ENCODE measurements at places on chromosomes 3 and 15. TPM values are rescaled to one million over a fixed set of nuclear protein-coding genes. Genes with fewer than 3 reads are reported as not detected.

The MYO5C gene
- total RNA-seq, result 44.2 TPM

The SLC38A3 gene
- total RNA-seq, result not detected

The GOLGA8N gene
- 1.2 TPM for total RNA-seq

The WDR53 gene
- total RNA-seq, result 7.8 TPM

The MAP2K5 gene
- 6.8 TPM for total RNA-seq

The LRTM1 gene
- not detected for total RNA-seq

The BNIP2 gene
- 364 TPM for total RNA-seq

The SNX22 gene
- total RNA-seq, result 0.23 TPM

The GPR176 gene
- 14.0 TPM for total RNA-seq

The ANXA2 gene
- 3,547 TPM for total RNA-seq

The SLC12A1 gene
- under 0.01 TPM for total RNA-seq

The PRR23B gene
- total RNA-seq, result not detected

The KY gene
- not detected for total RNA-seq

The CADM2 gene
- total RNA-seq, result not detected

The HESX1 gene
- 0.34 TPM for total RNA-seq

The EFHB gene
- total RNA-seq, result not detected

The ZPLD1 gene
- total RNA-seq, result 0.05 TPM

The SHC4 gene
- total RNA-seq, result 0.17 TPM

The SGO1 gene
- 10.5 TPM for total RNA-seq

The FANCD2OS gene
- not detected for total RNA-seq

The SLC2A2 gene
- total RNA-seq, result not detected

The PARP15 gene
- total RNA-seq, result 0.17 TPM

The MTMR10 gene
- 109 TPM for total RNA-seq

Data from dermis blood vessel endothelial cell (primary cell).